Activated T-helper 1 cell treated with anti-CD3 and anti-CD28 coated beads, Interleukin-12 subunit alpha, Interleukin-12 subunit beta, Interleukin-2, Interleukin-4 antibody, amounts not matched to agents 30 ng/mL and 10 ng/mL and 1 ng/mL, durations not matched to agents 14 hours and 24 hours and 36 hours (primary cell): ENCODE measurements at places on chromosomes 7 and 10. TPM values are rescaled to one million over a fixed set of nuclear protein-coding genes. Genes with fewer than 3 reads are reported as not detected.
A peak's percentile ranks its signal among the peaks of the same experiment; 100 is the strongest.

DNA sequence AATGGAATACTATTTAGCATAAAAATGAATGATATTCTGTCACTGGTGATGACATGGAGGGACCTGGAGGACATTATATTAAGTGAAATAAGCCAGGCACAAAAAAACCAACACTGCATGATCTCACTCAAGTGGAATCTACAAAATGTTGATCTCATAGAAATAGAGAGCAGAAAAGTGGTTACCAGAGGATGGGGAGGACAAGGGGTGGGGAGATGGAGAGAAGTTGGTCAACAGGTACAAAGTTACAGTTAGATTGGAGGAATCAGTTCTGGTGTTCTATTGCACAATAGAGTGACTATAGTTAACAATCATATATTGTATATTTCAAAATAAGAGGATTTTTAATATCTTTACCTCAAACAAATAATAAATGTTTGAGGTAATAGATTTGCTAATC lies 24.7 kb upstream of the SLC18A3 start:
- H3K36me3 ChIP-seq = no peaks in the 10 kb centered on the region
- DNase-seq = no peak
- H3K27ac ChIP-seq = no peak overlapping the region
- no peak overlapping the region for H3K4me3 ChIP-seq
- H3K27me3 ChIP-seq = peaks cover 8% of the 10 kb centered on the region

GRCh38 chr7:18353339-18353738 lies 142.2 kb upstream of the HDAC9 start:
- no peaks in the 10 kb centered on the region for H3K36me3 ChIP-seq
- H3K4me3 ChIP-seq = no peak overlapping the region
- DNase-seq = no peak

Gene CTAGE4
- 0.75 and 1.1 TPM in 2 replicates for total RNA-seq

- peaks cover 3% of the 10 kb centered on the region for H3K27me3 ChIP-seq
- H3K36me3 ChIP-seq = peaks cover 7% of the 10 kb centered on the region
- H3K4me1 ChIP-seq = no peaks in the 10 kb centered on the region
- no peak overlapping the region for H3K27ac ChIP-seq
These were observed 73.8 kb downstream of the TAF3 start for GRCh38 chr10:7892146-7892545.

GRCh38 chr10:121724282-121724681 lies 126.0 kb upstream of the FGFR2 start:
- peaks cover 3% of the 10 kb centered on the region for H3K27me3 ChIP-seq
- no peaks in the 10 kb centered on the region for H3K36me3 ChIP-seq
- no peak overlapping the region for H3K27ac ChIP-seq
- H3K4me1 ChIP-seq = no peaks in the 10 kb centered on the region

- H3K27me3 ChIP-seq = peaks cover 40% of the 10 kb centered on the region
- DNase-seq = peak; percentile 14
- H3K36me3 ChIP-seq = peaks cover 6% of the 10 kb centered on the region
- H3K27ac ChIP-seq = no peak within 1 kb of the TSS
These were observed at the start of gene DGKI for GRCh38 chr7:137846827-137847567. TSS of gene DGKI (minus strand) at chr7:137846974.

Gene C10orf105
- 0.18 and 0.32 TPM in 2 replicates for total RNA-seq
